Left lung (tissue), 14 donors: ENCODE measurements at places on chromosomes 7 and 10.

DNA sequence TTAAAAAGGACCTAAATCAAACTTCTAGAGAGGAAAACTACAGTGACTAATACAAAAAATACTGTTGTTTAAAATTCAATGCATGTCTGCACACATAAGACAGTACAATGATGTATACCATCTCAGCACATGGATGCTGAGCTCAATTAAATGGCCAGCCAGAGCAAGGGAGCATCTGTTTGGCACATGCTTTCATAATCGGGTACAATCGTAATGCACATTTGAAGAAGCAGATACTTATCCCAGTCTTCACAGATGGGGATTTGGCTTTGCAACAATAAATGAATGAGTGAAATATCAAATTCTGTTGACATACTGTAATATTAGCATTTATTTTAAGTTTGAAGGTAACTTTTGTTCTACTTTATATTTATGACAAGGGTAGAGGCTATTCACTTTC, 187.8 kb downstream of the CRPPA start:
- H3K27ac ChIP-seq, result no peak overlapping the region
- no peaks in the 10 kb centered on the region for H3K4me1 ChIP-seq
- DNase-seq, result no peak
- no peaks in the 10 kb centered on the region for H3K36me3 ChIP-seq
- no peak overlapping the region for H3K4me3 ChIP-seq

GRCh38 chr10:80202934-80203834, 2.2 kb downstream of the ANXA11 start:
- DNase-seq, result no peak
- H3K27ac ChIP-seq, result peak overlapping the region; percentile 97
- H3K4me3 ChIP-seq, result peak overlapping the region; percentile 90
- peaks cover 45% of the 10 kb centered on the region for H3K4me1 ChIP-seq
- no peaks in the 10 kb centered on the region for H3K36me3 ChIP-seq

GRCh38 chr7:108384716-108385483, 71.3 kb downstream of the NRCAM start:
- peaks cover 6% of the 10 kb centered on the region for H3K27me3 ChIP-seq
- no peaks in the 10 kb centered on the region for H3K4me1 ChIP-seq
- no peak overlapping the region for H3K4me3 ChIP-seq

- no peaks in the 10 kb centered on the region for H3K27me3 ChIP-seq
- H3K4me1 ChIP-seq, result peaks cover 6% of the 10 kb centered on the region
- no peak overlapping the region for H3K4me3 ChIP-seq
These were observed 14.6 kb upstream of the RPEL1 start for GRCh38 chr10:103231047-103231551.

DNA sequence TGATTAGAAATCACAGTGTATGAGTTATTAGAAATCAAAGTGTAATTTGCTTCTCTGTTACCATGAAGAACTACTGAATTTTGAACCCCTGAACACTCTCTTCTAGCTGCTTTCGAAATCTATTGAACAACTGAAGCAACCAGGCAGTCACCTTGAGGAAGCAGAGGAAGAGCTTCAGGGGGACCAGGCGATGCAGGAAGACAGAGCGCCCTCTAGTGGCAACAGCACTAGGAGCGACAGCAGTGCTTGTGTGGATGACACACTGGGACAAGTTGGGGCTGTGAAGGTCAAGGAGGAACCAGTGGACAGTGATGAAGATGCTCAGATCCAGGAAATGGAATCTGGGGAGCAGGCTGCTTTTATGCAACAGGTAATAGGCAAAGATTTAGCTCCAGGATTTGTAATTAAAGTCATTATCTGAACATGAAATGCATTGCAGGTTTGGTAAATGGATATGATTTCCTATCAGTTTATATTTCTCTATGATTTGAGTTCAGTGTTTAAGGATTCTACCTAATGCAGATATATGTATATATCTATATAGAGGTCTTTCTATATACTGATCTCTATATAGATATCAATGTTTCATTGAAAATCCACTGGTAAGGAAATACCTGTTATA, 170.7 kb downstream of the HDAC9 start:
- H3K36me3 ChIP-seq, result no peaks in the 10 kb centered on the region
- DNase-seq, result peak; percentile 33
- H3K4me3 ChIP-seq, result no peak overlapping the region
- H3K27ac ChIP-seq, result no peak overlapping the region

- DNase-seq, result no peak
- H3K27me3 ChIP-seq, result no peaks in the 10 kb centered on the region
- no peak overlapping the region for H3K4me3 ChIP-seq
- H3K4me1 ChIP-seq, result no peaks in the 10 kb centered on the region
- H3K36me3 ChIP-seq, result no peaks in the 10 kb centered on the region
- H3K27ac ChIP-seq, result no peak overlapping the region
These were observed 108.4 kb upstream of the FAM3C start for GRCh38 chr7:121504482-121504881.

DNA sequence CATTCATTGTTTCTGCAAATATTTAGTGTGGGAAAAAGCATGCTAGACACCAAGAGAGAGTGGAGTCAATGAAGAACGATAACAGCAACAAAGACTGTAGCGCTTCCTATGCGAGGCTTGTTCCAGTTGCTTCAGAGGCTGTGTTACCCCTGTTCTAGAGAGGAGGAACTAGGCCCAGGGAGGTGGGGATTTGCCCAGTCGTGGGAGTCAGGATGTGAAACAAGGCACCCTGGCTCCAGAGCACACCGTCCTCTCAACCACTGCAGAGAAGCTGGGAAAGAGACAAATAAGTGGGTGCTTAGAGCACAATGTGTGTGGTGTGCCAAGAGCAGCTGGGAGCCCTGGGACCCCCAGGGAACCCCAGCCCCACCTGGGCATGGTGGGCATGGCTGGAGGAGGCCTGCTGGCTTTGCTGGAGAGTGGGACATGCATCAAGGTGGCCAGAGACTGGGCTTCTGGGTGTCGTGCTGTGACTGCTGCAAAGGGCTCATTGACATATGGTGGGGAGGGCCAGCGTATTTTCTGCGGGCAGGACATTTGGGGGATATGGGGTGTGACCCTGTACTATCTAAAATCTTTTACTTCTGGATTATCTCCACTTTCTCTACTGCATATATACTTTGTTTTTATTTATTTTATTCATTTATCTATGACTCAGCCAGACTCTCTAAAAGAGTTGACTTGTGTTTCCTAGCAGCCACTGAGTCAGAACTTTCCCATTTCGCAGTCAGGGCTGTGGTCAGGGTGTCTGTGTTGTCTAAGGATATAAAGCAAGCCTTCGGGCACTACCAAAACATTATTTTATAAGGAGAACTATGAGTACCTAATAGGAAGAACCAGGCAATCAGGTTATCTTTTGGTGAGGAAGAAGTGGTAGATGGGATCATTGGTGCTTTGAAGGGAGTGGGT, 95.4 kb downstream of the TCF7L2 start:
- no peak overlapping the region for H3K27ac ChIP-seq
- H3K4me3 ChIP-seq, result no peak overlapping the region
- peaks cover 50% of the 10 kb centered on the region for H3K4me1 ChIP-seq
- DNase-seq, result no peak

DNA sequence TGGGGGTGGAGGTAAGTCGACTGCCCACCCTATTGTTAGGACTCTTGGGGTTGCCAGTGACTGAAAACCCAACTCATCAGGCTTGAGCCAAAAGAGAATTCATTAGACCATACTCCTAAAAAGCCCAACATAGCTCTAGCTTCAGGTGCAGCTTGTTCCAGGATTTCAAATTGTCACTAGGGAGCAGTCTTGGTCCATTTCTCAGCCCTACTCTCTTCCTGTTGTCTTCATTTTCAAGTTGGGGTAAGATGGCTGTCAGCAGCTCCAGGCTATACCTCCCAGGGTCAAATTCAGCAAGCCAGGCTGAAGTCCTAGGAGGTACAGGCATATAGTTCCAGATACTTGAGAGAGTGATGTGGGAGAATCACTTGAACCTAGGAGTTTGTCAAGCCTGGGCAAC, 14.9 kb upstream of the COL13A1 start:
- H3K27ac ChIP-seq, result no peak overlapping the region
- H3K27me3 ChIP-seq, result no peaks in the 10 kb centered on the region
- no peak overlapping the region for H3K4me3 ChIP-seq
- H3K4me1 ChIP-seq, result no peaks in the 10 kb centered on the region

DNA sequence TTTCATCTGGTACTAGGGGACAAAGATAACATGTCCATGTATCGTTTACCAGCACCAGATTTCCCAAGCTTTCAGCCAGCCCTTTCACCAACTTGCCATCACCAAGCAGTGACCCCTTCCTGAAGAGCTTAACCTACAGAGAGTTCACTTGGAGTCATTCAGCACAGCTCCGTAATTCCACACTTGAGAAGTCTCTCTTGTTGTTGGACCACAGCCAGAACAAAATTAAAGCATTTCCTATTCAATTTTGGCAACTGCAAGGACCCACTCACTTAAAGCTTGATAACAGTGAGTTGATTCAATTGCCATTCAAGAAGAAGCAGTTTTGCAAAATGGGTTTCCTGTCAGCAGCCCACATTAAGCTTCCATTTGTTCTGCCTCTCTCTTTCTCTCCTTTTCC, 88.5 kb upstream of the LRRTM3 start:
- H3K4me1 ChIP-seq, result no peaks in the 10 kb centered on the region
- peak; percentile 34 for DNase-seq
- no peaks in the 10 kb centered on the region for H3K27me3 ChIP-seq

DNA sequence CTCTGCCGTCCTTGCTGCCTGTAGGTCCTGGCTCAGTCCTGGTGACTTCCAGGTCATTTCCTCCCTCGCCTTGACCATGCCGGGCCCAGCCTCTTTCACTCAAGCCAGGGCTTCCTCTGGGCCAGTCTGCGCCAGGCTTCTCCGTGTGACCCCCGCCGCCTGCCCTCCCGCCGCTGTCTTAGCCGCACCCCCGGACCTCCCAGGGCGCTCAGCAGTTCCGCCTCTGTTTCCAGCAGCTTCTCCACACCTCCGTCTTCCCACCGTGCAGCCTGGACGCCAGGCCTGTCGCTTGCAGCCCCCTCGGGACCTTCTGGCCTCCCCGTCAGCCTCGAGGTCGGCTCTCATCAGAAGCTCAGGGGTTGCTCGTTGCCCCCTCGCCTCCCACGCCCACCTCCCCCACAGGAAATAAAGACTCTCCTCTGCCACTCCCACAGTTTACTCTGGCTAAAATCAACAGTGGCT, 123.0 kb upstream of the FZD8 start:
- H3K4me3 ChIP-seq, result no peak overlapping the region
- H3K36me3 ChIP-seq, result no peaks in the 10 kb centered on the region
- H3K27me3 ChIP-seq, result no peaks in the 10 kb centered on the region
- peak; percentile 40 for DNase-seq
- no peaks in the 10 kb centered on the region for H3K4me1 ChIP-seq
- no peak overlapping the region for H3K27ac ChIP-seq

DNA sequence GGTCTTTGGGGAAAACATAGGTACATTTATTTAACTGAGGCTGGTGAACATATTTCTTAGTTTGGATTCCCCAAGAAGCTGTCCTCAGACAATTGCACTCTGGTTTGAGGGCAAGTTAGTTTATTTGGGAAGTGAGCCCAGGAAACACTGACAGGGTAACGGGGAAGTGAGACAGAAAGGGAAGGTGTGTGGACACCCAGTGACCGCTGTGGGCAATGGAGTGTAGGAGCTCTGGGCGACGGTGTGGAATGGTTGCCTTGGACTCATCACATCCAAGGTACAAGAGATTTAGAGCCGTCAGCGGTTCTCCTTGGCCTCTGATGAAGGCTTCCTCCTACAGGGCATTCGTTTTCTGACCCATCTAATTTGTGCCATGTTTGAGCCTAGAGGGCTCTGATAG, 7.1 kb downstream of the MRC1 start:
- H3K4me3 ChIP-seq, result no peak overlapping the region
- H3K36me3 ChIP-seq, result no peaks in the 10 kb centered on the region
- H3K27me3 ChIP-seq, result peaks cover 5% of the 10 kb centered on the region

- peaks cover 8% of the 10 kb centered on the region for H3K4me1 ChIP-seq
- H3K27ac ChIP-seq, result no peak overlapping the region
- no peak overlapping the region for H3K4me3 ChIP-seq
- no peaks in the 10 kb centered on the region for H3K27me3 ChIP-seq
- no peaks in the 10 kb centered on the region for H3K36me3 ChIP-seq
- no peak for DNase-seq
These were observed 92.4 kb upstream of the BTBD16 start for GRCh38 chr10:122178655-122179054.

GRCh38 chr10:22816298-22816653, 101.9 kb upstream of the PIP4K2A start:
- peak overlapping the region; percentile 64 for H3K27ac ChIP-seq
- peak; percentile 40 for DNase-seq
- no peaks in the 10 kb centered on the region for H3K4me1 ChIP-seq
- no peaks in the 10 kb centered on the region for H3K36me3 ChIP-seq

GRCh38 chr7:24378871-24379616, 95.1 kb downstream of the NPY start:
- no peaks in the 10 kb centered on the region for H3K36me3 ChIP-seq
- H3K27me3 ChIP-seq, result no peaks in the 10 kb centered on the region
- H3K4me3 ChIP-seq, result no peak overlapping the region
- no peak for DNase-seq
- H3K27ac ChIP-seq, result no peak overlapping the region
- H3K4me1 ChIP-seq, result no peaks in the 10 kb centered on the region

DNA sequence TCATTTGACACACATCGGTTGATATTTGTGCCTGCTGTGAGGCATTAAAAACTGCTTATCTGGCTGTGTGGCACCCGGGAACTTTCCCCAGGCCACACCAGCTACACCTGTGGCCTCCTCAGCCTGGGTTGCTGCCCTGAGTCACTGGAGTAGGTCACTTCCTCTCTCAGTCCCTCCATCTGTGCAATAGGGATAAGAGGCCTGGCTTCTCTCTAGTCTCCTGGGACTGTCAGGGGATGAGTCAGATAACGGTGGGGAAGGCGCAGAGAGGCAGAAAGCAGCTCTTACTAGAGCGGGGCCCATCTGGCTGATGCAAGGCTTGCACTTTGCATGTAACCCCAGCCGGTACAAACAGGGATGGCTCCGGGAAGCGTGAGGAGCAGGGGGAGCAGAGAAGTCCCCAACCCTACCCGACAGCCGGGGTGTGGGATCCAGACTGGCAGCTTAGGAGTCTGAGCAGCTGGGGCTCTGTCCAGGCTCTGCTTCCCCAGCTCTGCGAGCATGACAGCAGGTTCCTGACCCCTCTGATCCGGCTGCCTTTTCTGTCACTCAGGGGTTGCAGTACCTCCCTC, 34.0 kb downstream of the DNAJB12 start:
- H3K4me3 ChIP-seq, result no peak overlapping the region
- DNase-seq, result no peak
- no peaks in the 10 kb centered on the region for H3K36me3 ChIP-seq
- no peaks in the 10 kb centered on the region for H3K27me3 ChIP-seq

- no peaks in the 10 kb centered on the region for H3K36me3 ChIP-seq
- H3K27ac ChIP-seq, result no peak overlapping the region
- H3K4me3 ChIP-seq, result no peak overlapping the region
- DNase-seq, result no peak
- H3K4me1 ChIP-seq, result no peaks in the 10 kb centered on the region
These were observed 183.0 kb upstream of the CTBP2 start for GRCh38 chr10:125343118-125343925.

- peaks cover 97% of the 10 kb centered on the region for H3K36me3 ChIP-seq
- no peaks in the 10 kb centered on the region for H3K27me3 ChIP-seq
- H3K27ac ChIP-seq, result no peak overlapping the region
- H3K4me3 ChIP-seq, result no peak overlapping the region
- H3K4me1 ChIP-seq, result no peaks in the 10 kb centered on the region
These were observed 34.6 kb downstream of the RBM28 start for GRCh38 chr7:128309124-128309523.
